ENCODE measurements at places on chromosomes 1 and 21.

DNA sequence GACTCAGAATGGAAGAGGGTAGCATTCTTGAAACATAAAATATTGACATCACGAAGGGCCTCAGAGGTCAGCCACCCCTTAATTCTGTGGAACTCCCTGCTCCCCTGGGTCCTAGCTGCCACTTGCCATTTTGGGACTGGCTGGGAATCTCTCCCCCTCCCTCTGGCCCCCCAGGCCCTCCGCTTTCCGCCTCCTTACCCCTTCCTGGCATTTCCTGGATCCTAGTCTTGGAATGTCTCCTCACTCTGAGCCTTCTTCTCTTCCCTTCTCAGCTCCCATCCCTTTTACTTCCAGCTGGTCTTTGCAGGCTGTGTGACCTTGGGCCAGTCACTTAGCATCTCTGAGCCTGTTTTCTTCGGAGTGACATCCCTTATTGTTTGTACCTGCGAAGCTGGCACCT lies 4.5 kb downstream of the PADI1 start:
- no peak for DNase-seq

- peak; percentile 59 for DNase-seq
Measured at GRCh38 chr1:65264197-65264929, 45.0 kb upstream of the DNAJC6 start.

GRCh38 chr1:186440584-186440983 lies 20.3 kb downstream of the PDC start:
- DNase-seq: no peak

GRCh38 chr21:42237577-42237976 lies 18.6 kb downstream of the ABCG1 start:
- DNase-seq: no peak

GRCh38 chr1:34973326-34973725 lies 11.8 kb downstream of the TMEM35B start:
- no peak for DNase-seq

DNA sequence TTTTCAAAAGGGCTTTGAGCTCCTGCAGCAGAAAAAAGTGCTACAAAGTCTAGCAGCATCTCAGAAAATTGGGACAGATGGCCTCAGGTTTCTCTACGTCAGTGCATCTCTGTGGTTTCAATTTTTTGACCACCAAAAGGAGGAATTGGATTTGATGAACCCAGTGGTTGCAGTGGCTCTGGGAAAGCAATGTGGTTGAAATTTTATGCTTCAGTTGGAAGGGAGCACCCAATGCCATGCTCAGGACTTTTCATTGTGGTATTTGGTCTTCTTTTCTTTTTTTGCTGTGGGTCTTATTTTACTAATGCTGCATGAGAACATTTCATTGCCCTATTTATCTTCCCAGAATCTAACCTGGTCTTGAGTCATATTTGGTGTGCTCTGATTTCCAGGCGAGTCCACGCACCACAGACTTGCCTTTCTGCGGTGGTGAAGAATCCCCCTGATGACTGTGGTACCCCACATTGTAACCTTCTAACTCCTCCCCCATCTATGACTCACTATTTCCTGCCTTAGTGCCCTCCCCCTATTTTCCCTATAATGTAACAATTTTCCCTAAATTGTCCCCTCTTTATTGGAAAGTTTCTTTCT lies 56.7 kb downstream of the S1PR1 start:
- DNase-seq: no peak

DNA sequence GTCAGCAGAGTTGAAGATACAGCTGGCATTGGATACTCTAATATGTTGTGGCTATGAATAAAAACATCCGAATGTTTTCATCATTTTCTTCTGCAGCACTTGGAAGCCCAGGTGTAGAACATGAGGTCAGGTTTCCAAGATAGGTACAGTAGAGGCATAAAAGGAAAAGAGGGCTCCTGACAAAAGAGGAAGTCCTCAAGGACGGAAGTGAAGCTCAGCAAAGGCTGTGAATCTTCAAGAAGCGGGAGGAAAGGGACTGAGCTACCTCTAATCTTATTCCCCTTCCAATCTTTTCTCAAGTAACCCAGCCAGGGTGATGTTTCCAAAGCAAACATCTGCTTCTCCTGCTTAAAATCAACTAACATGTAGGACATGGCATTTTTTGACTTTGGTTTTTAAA lies 4.4 kb upstream of the PIK3C2B start:
- no peak for DNase-seq

DNA sequence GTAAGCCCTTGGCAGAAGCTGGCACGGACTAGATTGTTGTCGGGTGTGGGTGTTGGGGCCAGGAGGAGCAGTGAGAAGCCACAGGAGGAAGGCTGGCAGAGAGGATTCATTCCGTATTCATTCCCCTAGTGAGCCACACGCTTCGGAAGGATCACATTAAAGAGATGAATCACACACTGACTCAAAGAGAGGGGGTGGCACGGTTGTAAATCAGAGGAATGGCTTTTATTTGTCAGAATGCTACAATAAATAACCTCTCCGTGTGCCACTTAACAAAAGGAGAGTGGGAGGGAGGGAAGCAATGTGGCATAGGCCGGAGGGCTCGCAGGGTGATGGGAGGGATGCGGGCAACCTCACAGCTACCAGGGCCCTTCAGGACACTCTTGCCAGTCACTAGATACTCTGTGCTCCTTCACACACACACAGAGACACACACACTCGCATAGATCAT lies 135.5 kb downstream of the HIVEP3 start:
- DNase-seq: peak; percentile 25

GRCh38 chr1:18116777-18117176 lies 9.2 kb downstream of the IGSF21 start:
- DNase-seq: no peak

DNA sequence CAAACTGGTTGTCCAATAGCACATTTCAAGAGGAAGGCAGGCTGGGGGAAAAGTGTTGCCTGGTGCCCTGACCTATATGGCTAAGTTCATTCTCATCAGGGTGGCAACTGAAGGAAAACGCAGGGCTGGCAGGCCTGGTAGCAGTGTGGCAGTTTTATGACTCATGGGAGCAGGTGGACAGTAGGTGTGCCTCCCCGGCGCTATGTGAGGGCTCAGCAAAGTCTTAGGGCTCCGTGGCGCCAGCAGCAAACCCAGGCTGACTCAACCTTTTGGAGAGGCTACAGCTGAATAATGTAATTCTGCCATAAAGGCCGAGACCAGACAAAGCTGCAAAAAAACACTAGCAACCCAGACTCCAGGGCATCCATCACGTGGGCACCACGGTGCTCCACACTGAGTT lies 23.6 kb downstream of the GADD45A start:
- DNase-seq: no peak

GRCh38 chr1:93708734-93709481 lies 27.3 kb upstream of the BCAR3 start:
- DNase-seq: peak; percentile 65

GRCh38 chr1:229032375-229032774 lies 238.5 kb upstream of the RAB4A start:
- no peak for DNase-seq

GRCh38 chr1:201933840-201934430 lies 12.4 kb downstream of the LMOD1 start:
- no peak for DNase-seq

GRCh38 chr1:181551249-181551648 lies 67.9 kb downstream of the CACNA1E start:
- no peak for DNase-seq

GRCh38 chr1:205188098-205188497 lies 23.4 kb downstream of the DSTYK start:
- DNase-seq: no peak

DNA sequence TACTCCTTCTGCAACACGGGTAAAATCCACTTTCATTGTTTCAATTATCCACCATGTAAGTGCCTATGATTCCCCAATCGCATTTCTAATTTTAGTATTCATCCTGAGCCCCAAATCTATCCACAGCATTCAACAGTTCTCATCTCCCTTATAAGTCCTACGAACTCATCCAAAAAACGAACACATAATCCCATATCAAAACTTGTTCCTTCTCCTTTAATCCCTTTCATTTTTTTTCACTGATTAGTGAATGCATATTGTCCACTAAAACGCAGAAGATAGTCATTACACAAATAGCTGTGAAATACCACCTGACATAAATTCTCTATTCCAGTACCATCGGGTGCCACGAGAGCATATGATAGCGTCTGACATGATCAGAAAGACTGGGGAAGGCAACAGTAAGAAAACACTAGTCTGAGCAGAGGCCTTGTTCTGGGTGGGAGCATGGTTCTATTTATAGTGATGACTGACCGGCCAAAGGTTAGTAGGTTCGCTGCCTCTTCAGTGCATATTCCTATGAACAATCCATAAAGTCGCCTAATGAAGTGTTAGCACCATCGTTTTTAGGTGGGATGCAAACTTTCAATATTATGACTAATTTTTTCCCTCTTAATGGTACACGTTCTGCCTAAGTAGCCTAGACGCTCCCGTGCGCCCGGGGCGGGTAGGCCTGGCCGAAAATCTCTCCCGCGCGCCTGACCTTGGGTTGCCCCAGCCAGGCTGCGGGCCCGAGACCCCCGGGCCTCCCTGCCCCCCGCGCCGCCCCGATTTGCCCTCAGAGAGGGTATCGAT lies 648 bp downstream of the ATP5PF start:
- no peak for DNase-seq

DNA sequence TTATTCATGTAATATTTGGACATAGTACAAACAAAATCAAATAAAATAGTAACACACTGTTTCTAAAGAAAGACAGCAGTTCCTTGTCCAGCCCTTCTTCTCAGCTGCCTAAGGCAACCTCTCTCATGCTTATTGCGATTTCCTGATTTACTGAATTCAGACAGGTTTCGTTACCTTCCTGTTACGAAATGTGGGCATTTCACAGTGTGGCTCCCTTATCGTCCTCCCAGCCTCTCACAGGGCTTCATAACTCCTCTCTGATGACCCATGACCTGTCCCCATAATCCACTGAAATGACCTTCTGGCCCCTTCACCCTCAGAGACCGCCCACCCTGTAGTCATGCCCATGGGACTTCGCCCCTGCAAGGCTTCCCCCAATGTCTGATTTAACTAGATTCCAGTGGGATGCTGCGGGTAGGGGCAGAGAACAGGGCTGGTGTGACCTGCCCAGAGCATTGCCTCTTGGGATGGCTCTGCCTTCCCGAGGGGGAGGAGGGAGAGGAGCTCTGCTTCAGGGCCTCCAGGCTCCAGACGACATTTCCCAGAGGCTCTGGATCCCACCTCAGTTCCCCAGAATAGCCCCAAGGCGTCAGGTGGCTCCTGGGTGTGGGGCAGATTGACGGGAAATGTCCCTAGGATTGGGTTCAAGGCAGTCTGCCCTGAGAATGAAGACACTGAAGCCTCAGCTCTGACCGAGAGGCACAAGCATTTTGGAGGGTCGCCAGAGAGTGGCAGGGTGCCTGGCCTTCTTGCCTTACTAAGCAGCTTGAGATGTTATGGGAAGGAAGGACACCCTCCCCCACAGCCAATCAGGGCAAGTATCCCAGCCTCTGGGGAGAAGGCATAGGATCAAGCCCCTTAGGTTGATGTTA lies 20.6 kb downstream of the PADI2 start:
- peak; percentile 17 for DNase-seq

DNA sequence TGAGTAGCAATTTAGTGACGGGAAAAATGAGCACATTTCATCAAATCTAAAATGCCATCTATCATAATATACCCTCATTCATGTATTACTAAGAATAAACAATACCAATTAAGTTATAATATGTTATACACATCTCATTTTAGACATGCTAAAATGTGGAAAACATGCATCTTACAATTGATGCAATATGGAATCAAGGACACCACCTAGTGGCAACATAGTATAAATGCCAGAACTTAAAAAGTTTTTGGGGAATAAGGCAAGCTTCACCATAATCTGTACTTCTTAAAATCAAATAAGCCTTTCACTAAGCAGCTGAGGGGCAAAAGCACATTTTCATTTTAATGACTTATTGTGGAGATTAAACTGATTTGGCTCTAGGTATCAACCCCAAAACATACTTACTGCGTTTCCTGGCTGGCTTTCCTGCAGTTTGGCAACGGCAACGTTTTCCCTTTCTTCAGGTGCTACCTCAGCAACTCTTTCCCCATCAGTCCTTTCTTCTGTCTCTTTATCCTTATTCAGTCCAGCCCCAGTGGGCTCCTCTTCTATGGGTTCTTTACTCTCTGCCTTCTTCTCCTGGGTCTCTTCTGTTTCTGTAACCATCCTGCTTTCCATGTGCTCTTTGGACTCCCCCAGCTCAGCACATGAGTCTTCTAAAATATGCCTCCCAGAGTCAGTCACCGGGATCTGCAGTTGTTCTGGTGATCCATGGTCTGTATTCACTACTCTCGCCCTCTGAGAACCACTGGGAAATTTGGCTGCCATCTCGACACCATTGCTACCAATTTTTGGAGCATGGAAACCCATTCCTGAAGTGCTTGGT lies 11.4 kb downstream of the SDE2 start:
- DNase-seq: no peak

- no peak for DNase-seq
Measured at GRCh38 chr1:225424562-225425200, 3.2 kb downstream of the LBR start.

GRCh38 chr1:45272913-45273371 lies 53.8 kb upstream of the HPDL start:
- DNase-seq: no peak

DNA sequence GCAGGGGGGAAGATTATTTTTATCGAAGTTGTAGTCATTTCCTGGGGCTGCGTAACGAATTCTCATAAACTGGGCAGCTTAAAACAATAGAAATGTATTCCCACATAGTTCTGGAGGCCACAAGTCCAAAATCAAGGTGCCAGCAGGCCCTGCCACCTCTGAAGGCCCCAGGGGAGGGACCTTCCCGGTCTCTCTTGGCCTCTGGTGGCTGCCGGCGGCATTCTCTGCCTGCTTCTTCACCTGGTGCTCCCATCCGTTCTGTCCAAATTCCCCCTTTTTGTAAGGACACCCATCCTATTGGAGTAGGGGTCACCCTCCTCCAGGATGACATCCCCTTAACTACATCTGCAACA lies 92.8 kb downstream of the PDE9A start:
- no peak for DNase-seq

GRCh38 chr21:15667819-15668218 lies 62.0 kb upstream of the USP25 start:
- DNase-seq: no peak

DNA sequence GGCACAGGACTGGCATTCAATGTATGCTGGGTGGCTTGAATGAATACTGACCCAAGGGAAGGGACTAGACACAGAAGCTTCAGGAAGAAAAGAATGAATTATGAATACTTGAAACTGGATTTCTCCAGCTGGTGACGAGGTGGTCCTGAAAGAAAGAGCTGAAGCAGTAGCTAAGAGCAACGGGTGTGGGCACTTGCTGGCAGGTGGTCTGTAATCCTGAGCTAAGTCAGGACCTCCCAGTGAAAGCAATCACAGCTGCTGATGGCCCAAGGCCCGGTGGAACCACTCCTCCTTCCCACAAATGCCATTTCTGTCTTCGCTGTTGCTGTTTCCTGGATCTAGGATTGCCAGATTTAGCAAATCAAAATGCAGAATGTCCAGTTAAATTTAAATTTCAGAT lies 47.0 kb downstream of the NEK2 start:
- DNase-seq: no peak

GRCh38 chr1:56174176-56174885 lies 405.0 kb downstream of the PLPP3 start:
- DNase-seq: no peak

- no peak for DNase-seq
Measured at GRCh38 chr1:98906361-98906760, 98.3 kb downstream of the PLPPR5 start.
